ENCODE measurements at places on chromosomes 4 and X. TPM values are rescaled to one million over a fixed set of nuclear protein-coding genes. Genes with fewer than 3 reads are reported as not detected.

Gene TAF7L
- not detected for total RNA-seq

Gene NUDT10
- 23.9 TPM for total RNA-seq

Gene FAT4
- 7.4 TPM for total RNA-seq

Gene GAGE1
- total RNA-seq: not detected

Gene PPP1R2C
- not detected for total RNA-seq

DNA sequence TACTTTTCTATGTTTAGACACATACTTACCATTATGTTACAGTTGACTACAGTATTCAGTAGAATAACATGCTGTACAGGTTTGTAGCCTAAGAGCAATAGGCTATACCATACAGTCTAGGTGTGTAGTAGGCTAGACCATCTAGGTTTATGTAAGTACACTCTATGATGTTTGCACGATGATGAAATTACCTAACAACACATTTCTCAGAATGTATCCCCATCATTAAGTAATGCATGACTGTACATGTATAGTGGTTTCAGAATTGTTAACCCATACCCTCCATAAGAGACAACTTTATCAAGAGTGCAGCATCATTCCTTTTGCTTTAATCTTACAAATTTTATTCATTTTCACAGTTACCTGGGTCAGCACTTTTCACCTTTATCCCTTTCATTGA, 126.8 kb downstream of the CLCN5 start:
- H3K36me3 ChIP-seq: no peaks in the 10 kb centered on the region
- no peak overlapping the region for H3K4me3 ChIP-seq
- DNase-seq: no peak
- no peaks in the 10 kb centered on the region for H3K4me1 ChIP-seq
- no peaks in the 10 kb centered on the region for H3K27me3 ChIP-seq
- H3K27ac ChIP-seq: no peak overlapping the region

- no peak overlapping the region for H3K4me3 ChIP-seq
- peaks cover 7% of the 10 kb centered on the region for H3K36me3 ChIP-seq
These were observed 20.5 kb downstream of the MND1 start for GRCh38 chr4:153365003-153365402.

GRCh38 chr4:110614976-110615352, 7.9 kb downstream of the PITX2 start:
- H3K4me1 ChIP-seq: peaks cover 53% of the 10 kb centered on the region
- no peaks in the 10 kb centered on the region for H3K36me3 ChIP-seq
- DNase-seq: peak; percentile 54
- peaks cover 98% of the 10 kb centered on the region for H3K27me3 ChIP-seq

GRCh38 chr4:76589872-76590797, 155.1 kb downstream of the SHROOM3 start:
- peak overlapping the region; percentile 4 for H3K4me3 ChIP-seq
- H3K4me1 ChIP-seq: peaks cover 59% of the 10 kb centered on the region
- DNase-seq: peak; percentile 94
- H3K36me3 ChIP-seq: no peaks in the 10 kb centered on the region
- no peaks in the 10 kb centered on the region for H3K27me3 ChIP-seq
- peak overlapping the region; percentile 99 for H3K27ac ChIP-seq

GRCh38 chr4:18077808-18078207, 56.3 kb upstream of the LCORL start:
- no peak overlapping the region for H3K27ac ChIP-seq
- H3K27me3 ChIP-seq: no peaks in the 10 kb centered on the region
- H3K4me3 ChIP-seq: no peak overlapping the region
- DNase-seq: no peak

DNA sequence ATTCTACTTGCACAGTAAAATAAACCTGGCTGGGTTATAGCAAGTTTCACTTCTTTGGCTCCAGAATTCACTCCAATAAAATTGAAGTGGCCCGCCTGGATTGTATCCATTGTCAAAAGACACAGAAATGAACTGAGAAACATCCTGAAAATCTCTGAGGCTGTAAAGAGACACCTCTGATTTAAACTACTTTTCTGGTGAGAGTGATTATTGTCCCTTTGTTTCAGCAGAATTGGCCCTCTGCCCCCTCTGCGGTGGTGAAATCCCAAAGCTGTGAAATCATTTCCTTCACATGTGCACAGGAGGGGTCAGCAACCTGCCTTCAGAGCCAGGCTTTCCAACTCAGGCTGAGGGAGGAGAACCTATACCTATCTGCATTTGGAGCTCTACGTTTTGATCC, 23.0 kb downstream of the GAB3 start:
- H3K27ac ChIP-seq: no peak overlapping the region
- no peaks in the 10 kb centered on the region for H3K4me1 ChIP-seq
- no peaks in the 10 kb centered on the region for H3K27me3 ChIP-seq
- H3K36me3 ChIP-seq: no peaks in the 10 kb centered on the region

- no peak overlapping the region for H3K27ac ChIP-seq
- H3K4me3 ChIP-seq: no peak overlapping the region
- no peaks in the 10 kb centered on the region for H3K27me3 ChIP-seq
- no peaks in the 10 kb centered on the region for H3K36me3 ChIP-seq
These were observed 63.9 kb upstream of the SMIM10 start for GRCh38 chrX:134926864-134927263.

GRCh38 chrX:108090491-108091263, 665 bp downstream of the PSMD10 start:
- H3K36me3 ChIP-seq: no peaks in the 10 kb centered on the region
- H3K27me3 ChIP-seq: no peaks in the 10 kb centered on the region

DNA sequence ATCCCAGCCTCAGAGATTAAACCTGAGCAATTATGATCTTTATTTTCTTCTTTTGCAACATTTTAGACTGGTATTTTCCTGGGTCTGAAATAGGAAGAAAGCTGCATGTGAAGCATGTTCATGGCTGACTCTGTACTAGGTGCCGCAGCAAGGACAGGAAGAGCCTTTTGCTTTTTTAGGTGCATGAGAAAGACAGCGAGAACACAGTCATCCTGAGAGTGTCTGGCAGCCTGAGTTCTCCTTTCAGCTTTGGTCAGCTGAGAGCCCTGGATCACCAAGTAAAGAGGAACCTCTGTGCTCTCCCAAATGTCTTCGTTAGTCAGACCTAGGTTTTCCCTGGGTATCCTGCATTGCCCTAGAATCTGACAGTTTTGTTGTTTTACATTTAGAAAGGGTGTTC, 29.8 kb downstream of the FAM149A start:
- no peaks in the 10 kb centered on the region for H3K27me3 ChIP-seq
- no peak overlapping the region for H3K4me3 ChIP-seq
- H3K27ac ChIP-seq: no peak overlapping the region
- peaks cover 27% of the 10 kb centered on the region for H3K4me1 ChIP-seq
- H3K36me3 ChIP-seq: no peaks in the 10 kb centered on the region
- no peak for DNase-seq

- H3K36me3 ChIP-seq: no peaks in the 10 kb centered on the region
- no peak overlapping the region for H3K4me3 ChIP-seq
- H3K27me3 ChIP-seq: no peaks in the 10 kb centered on the region
- no peak overlapping the region for H3K27ac ChIP-seq
These were observed 277.6 kb upstream of the NWD2 start for GRCh38 chr4:36966756-36967460.

DNA sequence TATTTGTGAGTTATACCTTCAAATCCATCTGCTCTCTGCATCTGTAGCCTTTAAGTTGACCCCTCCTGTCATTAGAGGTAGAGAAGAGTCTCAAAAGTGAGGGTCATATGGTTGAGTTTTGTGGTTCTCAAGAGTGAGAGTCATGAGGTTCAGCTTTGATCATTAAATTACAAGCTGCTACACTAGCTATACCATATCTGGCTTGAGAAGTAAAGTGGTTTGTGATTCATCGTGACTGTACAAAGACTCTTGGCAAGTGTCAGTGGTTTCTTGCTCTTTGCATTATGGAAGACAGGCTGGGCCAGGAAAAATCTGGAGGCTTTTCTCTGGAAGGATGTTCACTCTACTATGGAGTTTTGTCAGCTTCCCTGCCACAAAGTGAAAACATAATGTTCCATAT, 170.6 kb downstream of the ZC4H2 start:
- H3K27me3 ChIP-seq: no peaks in the 10 kb centered on the region
- no peaks in the 10 kb centered on the region for H3K4me1 ChIP-seq
- no peak overlapping the region for H3K27ac ChIP-seq

Measured in neural progenitor cell (in vitro differentiated cells).